ENCODE measurements at places on chromosomes 5 and 9.

DNA sequence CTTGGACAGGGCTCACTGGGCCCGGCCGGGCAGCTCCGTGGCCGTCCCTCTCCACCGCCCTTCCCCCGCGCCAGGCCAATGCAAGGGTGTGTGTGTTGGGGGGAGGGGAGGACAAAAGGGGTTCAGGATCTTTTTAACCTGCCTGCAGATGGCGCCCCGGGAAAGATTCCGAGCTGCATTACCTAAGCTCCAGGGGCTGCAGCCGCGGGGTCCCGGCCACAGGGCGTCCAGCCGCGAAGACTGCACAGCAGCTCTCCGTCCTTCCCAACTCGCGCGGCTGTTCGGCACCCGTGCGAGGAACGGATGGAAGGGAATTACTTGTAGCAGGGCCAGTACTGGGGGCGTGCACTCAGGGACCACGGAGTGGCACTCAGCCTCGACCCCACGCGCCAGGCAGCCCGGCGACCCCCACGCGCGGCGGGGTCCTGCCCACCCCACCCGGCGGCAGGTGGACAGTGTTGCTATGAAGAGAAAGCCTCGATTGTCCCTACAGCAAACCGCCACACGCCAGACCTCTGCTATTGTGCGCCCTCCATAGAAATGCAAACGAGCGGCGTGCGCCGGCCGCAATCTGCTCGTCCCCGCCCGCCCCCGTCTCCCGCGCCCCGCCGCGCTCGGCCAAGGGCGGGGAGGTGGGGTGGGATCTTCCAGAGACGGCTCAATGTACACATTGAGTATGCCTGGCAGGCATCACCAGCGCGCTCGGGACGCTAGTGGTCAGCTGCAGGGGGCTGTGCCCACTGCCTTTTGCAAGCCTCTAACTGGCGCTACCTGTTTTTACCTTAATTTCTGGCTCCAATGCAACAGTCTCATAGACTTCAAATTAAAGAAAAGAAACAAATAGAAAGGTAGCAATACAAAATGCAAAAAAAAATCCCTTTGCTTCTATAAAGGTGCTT is 796 bp upstream of the GADD45G start:
- DNase-seq = peak; percentile 53

DNA sequence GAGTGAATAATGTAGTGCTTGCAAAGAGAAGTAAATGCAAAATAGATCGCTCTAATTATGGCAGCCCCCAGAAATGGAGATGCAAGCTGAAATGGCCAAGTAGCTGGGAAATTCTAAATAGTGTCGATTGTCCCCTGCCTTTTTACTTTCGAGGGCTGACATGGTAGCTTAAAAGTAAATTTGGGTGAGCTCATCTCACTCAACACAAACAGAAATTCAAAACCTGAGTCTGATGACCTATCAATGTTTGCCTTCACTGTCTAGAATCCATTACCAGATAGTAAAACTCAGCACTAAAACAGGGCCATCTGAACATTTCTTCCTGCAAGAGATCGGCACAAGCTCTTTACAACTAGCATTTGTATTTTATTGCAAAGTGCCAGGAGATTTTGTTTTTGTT is 7.0 kb upstream of the LHX2 start:
- no peak for DNase-seq

- DNase-seq = no peak
Observed at GRCh38 chr5:127934791-127935256, 148.7 kb upstream of the SLC12A2 start.

GRCh38 chr5:122427621-122428020 is 115.6 kb downstream of the SNCAIP start:
- DNase-seq = no peak

- no peak for DNase-seq
Observed at GRCh38 chr9:94948567-94949235, 222.2 kb downstream of the AOPEP start.

All from CD4-positive, alpha-beta T cell treated with Interleukin-4 for 1 hour (primary cell).